Pulmonary artery endothelial cell (primary cell): ENCODE measurements at places on chromosomes 3 and 15. TPM values are rescaled to one million over a fixed set of nuclear protein-coding genes. Genes with fewer than 3 reads are reported as not detected.
A peak's percentile ranks its signal among the peaks of the same experiment; 100 is the strongest.

Gene BCHE
- under 0.01 TPM in 1 of 2 replicates, not detected in the other for total RNA-seq

Gene TCF12
- total RNA-seq, result 62.6 and 85.4 TPM in 2 replicates

Gene LPP
- total RNA-seq, result 31.5 and 39.3 TPM in 2 replicates

Gene C3orf22
- total RNA-seq, result not detected in 2 replicates

Gene ANKRD63
- 0.20 TPM in 1 of 2 replicates, not detected in the other for total RNA-seq

Gene ITPKA
- total RNA-seq, result 0.46 and 2.8 TPM in 2 replicates

Gene GOLGA8Q
- total RNA-seq, result 0.32 and 0.59 TPM in 2 replicates

Gene IMPG2
- 0.33 and 0.78 TPM in 2 replicates for total RNA-seq

Gene KLHL40
- total RNA-seq, result not detected in 2 replicates

Gene FBXW12
- total RNA-seq, result 0.13 TPM in 1 of 2 replicates, not detected in the other

Gene HGD
- total RNA-seq, result 0.26 TPM in 1 of 2 replicates, not detected in the other

Gene SMCO1
- 0.07 TPM in 1 of 2 replicates, not detected in the other for total RNA-seq

Gene SAMD7
- total RNA-seq, result not detected in 2 replicates

Gene KLF15
- 2.3 and 4.3 TPM in 2 replicates for total RNA-seq

Gene ATOSA
- 26.9 and 41.7 TPM in 2 replicates for total RNA-seq

Gene POPDC2
- 0.07 and 0.11 TPM in 2 replicates for total RNA-seq

Gene SAXO2
- total RNA-seq, result 0.11 and 0.33 TPM in 2 replicates

Gene VIPR1
- 1.9 and 4.5 TPM in 2 replicates for total RNA-seq

Gene C3orf85
- not detected in 2 replicates for total RNA-seq

Gene NMNAT3
- 0.74 and 0.86 TPM in 2 replicates for total RNA-seq

Gene GPR171
- total RNA-seq, result not detected in 2 replicates

Gene SLC22A14
- total RNA-seq, result under 0.01 and 0.14 TPM in 2 replicates

GRCh38 chr15:78130466-78131294, 565 bp downstream of the CIB2 start:
- no peak for DNase-seq

- no peak for DNase-seq
Measured at GRCh38 chr3:69441040-69441439, 55.2 kb upstream of the FRMD4B start.

GRCh38 chr3:100401674-100402041, 319 bp downstream of the LNP1 start:
- DNase-seq, result peak; percentile 4

- DNase-seq, result no peak
Measured at GRCh38 chr3:37625690-37626360, 235.9 kb upstream of the CTDSPL start.

- no peak for DNase-seq
Measured at GRCh38 chr3:113285226-113285625, 73.9 kb downstream of the BOC start.

DNA sequence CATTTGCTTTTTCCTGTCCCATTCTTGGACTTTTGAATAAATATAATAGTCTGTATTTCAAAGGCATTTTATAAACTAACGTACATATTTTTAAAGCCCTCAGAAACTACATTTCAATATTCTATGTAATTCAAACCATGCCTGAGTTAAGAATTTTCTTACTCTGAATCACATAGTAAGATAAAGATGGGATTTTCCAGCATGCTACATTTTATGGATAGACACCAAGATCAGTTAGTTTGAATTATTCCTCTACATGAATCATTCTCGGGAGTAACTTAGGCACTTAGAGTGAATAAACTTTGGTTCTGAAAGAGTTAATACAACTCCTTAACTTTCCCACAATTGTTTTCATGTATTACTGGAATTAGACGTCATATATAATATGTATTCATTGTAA, 713.3 kb upstream of the CBLB start:
- DNase-seq, result no peak

GRCh38 chr3:194254040-194254439, 97.1 kb downstream of the CPN2 start:
- no peak for DNase-seq

- DNase-seq, result no peak
Measured at GRCh38 chr3:138854204-138854603, 19.5 kb upstream of the PIK3CB start.

DNA sequence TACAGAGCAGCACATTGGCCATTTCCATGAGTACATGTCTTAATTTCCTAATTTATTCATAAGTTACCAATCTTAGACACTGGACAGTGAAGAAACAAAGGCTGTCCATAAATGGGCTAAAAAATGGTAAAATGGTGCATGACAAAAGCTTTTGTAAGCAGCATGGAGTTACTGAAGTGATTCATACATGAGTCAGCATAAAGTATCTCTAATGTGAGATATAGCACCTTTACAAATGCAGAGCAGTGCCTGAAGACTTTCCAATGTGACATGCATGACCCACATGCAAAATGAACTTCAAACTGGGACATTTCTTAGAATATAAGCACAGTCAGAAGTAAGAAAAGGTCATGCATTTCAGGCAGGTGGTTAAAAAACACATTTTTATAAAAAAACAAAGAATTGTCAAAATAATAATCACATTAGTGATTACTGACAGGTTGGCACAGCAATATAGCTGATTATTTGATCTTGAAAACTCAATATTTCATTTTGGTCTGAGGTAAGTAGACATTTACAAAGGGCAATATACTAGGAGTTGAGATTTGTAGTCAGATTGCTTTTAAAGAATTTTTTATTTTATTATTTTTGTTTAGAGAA, 299.3 kb downstream of the PLCL2 start:
- DNase-seq, result no peak

DNA sequence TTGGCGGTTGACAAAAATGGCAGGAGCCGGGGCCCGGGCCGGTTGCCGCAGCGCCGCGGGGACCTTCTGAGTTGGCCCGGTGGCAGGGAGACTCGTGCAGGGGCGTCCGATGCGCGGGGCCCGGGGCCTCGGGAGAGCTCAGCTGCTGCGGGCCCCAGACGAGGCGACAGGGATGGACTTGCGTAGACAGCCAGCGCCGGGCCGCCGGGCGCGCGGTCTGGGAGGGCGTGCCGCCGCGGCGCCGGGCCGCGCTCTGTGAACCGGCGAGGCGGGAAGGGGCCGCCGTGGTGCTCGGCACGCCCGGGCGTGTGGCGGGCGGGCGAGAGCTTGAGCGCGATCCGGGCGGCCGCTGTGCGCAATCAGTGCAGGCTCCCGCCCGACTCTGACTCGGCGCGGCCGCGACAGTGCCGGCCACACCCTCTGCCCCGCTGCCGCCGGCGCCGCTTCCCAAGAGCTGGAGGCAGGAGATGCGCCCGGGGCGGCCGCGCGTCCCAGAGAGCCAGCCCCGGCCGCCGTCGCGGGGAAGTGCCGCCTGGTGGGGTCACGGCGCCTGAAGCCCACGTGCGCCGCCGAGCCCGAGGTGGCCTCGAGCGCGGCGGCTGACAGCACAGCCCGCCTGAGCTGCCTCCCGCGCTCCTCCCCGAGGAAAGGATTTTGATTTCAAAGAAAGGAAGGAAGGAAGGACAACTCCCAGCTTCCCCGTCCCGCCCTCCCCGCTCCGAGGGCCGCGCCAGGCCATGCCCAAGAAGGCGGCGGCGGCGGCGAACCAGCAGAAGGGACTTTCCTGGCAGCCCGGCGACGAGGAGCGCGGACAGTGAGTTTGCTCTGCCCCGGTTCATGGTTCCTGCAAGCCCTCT, 657 bp downstream of the TLNRD1 start:
- DNase-seq, result no peak

- DNase-seq, result no peak
Measured at GRCh38 chr15:92634060-92634459, 21.5 kb downstream of the FAM174B start.

- no peak for DNase-seq
Measured at GRCh38 chr3:196024968-196025367, 56.9 kb downstream of the TFRC start.

- DNase-seq, result no peak
Measured at GRCh38 chr15:71512682-71513006, 297.7 kb upstream of the NR2E3 start.

GRCh38 chr3:15632212-15632580, 30.7 kb downstream of the BTD start:
- DNase-seq, result no peak

DNA sequence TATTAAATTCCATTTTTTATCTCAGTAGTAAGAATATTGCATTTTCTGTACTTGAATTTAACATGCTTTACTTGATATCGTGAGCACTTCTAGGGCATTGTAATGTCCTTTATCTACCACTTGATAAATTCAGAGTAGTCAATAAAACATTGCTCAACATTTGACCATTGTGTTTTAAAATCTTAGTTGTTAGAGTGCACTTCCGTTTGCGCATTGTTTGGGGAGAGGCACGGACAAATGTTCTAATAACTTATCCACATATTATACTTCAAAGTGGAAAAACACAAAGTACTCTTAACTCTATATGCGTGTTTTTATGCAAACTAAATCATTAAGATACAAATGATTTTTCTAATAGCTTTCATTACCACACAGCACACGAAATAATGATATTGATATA, 419 bp downstream of the FAM227B start:
- DNase-seq, result no peak

GRCh38 chr3:64863226-64864212, 175.7 kb upstream of the ADAMTS9 start:
- no peak for DNase-seq

- DNase-seq, result no peak
Measured at GRCh38 chr3:78788839-78789238, 979.0 kb downstream of the ROBO1 start.

DNA sequence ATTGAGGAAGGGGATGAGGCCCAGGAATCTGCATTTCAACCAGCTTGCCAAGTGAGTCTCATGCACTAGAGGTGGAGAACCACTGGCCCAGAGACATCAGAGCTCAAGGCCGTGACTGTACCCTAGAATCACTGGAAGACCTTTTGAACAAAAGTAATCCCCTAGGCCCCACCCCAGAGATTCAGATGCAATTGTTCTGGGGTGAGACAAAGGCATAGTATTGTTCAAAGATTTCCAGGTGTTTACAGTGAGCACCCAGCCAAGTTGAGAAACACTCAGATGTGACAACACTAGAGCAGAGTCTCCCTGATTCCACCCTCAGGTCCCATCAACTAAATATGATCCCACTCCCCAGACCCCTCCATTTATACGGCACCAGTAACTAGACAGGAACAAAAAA, 290.3 kb upstream of the TLE3 start:
- no peak for DNase-seq

DNA sequence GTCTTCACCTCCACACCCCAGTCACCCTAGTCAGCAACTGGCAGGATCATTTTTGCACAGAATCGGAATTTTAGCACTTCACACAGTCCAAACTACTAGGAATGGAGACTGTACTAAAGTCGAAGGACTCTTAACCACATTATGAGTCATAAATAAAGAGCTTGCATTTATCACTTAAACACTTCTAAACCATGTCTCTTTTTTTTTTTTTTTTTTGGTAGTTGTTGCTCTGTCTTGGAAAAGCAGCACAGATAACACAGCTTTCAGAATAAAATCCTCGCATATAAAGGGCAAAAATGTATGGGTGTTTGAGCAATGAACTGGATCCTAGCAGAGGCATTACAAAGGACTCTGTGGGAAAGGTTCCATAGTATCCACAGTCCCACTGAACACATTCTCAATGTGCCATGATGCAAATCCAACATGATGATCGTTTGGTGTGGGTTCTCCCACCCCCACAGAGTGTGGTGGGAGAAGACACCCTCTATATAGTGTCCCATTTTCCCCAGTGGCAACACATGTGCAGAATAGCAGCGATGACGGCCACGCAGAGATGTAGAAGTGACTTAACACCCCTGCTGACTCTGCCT, 47.1 kb downstream of the FOXP1 start:
- DNase-seq, result no peak

- DNase-seq, result no peak
Measured at GRCh38 chr3:16824081-16824696, 60.6 kb upstream of the PLCL2 start.

DNA sequence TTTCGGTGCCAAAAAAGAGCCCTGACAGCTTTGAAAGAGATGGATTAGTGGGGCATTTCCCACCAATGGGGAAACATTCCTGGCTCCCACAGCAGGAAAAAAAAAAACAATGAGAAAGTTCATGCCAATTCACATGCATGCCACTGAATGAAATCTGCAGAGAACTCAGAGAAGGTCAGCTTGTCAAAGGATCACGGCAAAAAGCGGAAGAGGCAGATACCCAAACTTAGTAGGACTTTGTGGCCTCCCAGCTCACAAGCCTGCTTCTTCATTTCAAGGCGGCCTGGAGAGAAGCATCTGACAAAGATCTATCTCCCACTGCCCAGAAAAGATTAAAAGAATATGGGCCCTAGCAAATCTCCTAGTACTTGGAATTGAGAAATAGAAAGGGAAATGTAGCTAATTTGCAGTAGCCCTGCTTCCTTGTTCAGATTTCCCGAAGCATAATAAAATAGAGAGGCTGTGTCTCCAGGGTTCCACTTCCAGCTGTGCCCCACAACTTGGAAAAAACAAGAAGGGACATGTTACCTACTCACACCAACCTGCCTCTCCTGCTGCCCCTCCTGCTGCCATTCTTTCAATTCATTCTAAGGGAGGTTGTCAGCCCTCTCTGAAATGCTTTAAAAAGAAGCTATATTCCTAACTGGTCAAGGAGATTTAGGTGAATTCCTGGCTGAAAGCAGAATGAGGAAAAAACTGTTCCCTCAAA, 170.4 kb downstream of the FHIT start:
- no peak for DNase-seq

DNA sequence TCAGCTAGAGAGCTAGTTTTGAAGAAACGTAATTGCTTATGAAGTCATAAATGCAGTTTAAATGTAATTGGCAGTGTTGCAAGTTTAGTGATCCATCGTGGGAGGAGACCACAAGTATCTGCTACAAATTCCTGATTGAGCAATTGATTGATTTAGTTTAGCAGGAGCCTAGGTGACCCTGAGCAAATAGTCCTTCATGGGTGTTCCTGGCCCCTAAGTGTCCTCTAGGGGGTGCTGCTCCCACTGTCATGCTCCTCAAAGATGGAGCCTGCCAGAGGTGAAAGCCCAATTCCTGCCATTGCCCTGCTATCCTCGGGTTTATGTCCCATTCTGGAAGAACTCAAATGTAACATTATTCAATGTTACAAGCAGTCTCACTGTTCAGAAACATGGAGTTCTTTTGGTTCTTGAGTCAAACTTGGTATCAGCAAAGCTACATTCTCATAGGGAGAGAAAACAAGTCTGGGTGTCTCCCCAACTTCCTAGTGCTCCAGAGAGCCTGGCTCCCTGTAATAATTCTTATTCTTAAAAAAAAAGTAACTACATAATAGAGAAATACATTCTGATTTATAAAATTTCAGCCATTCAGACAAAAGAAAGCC, 29.8 kb upstream of the SENP5 start:
- DNase-seq, result peak; percentile 19

DNA sequence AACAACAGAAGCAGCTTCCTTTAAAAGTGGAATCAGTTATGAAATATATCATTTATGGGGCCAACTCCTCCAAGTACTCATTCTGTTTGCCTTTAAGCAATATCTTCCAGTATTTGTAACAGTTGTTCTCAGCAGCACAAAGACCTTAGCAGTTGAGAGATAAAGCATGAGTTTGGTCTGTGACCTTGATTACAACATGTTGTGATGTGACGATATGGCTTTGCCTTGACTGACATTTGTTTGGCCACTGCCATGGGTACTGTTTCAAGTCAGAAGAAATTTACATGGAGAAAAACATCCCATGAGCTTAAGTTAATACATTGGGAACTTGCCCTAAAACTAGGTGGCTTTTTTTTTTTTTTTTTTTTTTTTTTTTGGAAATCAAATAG, 175.1 kb upstream of the KBTBD8 start:
- DNase-seq, result no peak
